ENCODE measurements at places on chromosomes 1 and 21.

GRCh38 chr21:39388811-39389155, 39.9 kb upstream of the HMGN1 start:
- no peak for DNase-seq

- DNase-seq = peak; percentile 14
Observed at GRCh38 chr1:224884361-224884801, 45.1 kb upstream of the DNAH14 start.

GRCh38 chr1:151005729-151006319, 878 bp downstream of the MINDY1 start:
- no peak for DNase-seq

DNA sequence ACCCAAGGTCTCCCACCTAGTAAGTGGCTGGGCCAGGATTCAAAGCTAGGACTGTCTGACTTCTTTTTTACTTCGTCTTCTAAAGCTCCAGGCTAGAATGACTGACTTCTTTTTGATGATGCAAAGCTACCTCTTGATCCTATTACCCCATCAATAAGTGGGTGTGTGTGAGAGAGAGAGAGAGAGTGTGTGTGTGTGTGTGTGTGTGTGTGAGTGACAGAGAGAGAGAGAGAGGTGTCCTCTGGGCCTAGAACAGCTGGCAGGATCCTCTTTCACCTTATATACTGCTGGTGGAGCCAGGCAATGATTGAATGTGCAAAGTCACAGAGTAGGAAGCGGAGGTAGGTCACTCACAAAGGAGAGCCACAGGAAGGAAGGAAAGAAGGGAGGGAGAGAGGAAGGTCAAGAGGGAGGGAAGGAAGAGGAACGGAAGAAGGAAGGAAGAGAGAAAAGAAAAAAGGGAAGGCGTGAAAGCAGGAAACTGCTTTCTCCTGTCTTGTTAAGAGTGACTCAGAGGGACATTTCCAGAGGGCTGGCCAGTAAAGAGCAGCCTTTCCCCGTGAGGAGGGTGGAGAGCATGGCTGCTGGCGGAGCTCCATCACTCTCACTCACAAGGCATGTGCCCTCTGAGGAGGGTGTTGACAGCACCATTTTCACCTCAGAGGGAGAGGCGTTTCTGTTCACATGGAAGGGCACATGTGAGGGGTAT, 68.9 kb downstream of the CDC7 start:
- DNase-seq = peak; percentile 96

- DNase-seq = no peak
Observed at GRCh38 chr1:87389011-87389410, 60.3 kb downstream of the LMO4 start.

DNA sequence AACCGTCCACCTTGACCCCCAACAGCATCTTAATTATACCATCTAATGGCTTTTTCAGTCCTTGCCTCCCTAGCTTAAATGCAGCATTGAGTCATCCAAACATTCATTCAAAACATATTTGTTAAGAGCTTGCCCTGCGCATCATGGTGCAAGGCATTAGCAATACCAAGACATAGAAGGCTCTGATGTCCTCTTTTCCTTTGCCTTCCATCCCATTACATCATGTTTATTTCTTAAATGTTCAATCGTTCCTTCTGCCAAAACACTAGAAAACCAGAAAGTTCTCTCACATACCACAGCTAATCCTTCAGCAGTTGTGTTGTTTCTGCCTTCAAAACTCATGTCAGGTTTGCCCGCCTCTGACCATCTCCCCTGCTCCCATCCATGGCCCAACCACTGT, 29.8 kb upstream of the VTCN1 start:
- DNase-seq = no peak

DNA sequence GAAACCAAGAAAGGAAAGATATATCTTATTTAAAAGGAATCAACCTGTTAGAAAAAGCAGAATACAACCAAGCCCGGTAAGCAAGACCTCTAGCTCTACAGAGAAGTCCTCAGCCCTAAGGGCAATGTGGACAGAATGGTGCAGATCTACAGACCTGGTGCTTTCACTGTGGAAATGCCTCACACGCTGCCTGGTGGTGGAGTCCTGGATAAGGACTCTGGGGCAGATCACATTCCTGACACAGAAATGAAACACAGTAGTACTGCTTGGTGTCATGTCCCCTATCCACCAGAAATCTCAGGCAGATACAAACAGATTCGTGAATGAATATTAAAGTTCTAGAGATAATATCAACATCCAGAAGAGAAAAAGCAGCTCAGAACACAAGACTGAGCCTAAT, 6.8 kb downstream of the CNN3 start:
- DNase-seq = peak; percentile 42

DNA sequence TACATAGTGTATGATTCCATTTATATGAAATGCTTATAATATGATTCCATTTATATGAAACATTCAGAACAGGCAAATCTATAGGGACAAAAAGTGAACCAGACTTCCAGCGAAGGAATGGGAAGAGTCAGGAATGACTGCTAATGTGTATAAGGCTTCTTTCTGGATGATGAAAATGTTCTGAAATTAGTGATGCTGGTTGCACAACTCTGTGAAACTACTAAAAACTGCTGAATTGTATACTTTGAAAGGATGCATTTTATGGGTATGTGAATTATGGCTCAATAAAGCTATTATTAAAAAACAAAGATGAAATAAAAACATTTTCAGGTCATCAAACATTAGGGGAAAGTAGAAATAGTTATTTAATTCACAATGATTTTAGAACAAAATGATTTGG, 14.1 kb upstream of the IL24 start:
- DNase-seq = no peak

- DNase-seq = peak; percentile 89
Observed at GRCh38 chr1:6724517-6725141, 23.0 kb upstream of the DNAJC11 start.

DNA sequence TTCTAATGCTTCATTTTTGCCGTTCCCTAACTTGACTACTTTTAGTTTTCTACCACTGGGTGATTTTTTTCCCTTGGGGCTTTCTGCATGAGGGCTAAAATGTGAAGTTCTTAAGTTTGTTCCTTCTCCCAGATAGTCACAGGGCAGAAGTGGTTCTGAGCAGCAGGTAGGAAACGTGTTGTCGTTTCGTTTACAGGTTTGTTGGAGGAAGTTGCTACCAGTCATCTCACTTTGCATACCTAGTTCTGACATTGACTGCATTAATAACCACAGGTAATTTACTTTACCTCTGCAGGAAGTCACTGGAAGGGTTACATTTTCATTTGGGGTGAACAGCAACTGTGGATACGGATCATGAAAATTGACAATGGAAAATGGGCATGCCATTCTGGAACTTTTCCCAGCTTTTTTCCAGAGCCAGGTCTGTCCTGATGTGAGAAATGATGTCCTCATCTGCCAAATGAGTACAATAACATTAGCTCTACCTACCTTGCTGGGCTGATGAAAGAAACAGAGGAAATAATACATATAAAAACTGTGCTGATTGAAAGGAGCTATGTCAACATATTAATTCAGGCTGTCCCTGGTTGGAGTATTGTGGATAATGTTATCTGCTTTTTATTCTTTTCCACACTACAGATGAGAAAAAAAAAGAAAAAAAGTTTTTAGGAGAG, 94.2 kb downstream of the DISC1 start:
- DNase-seq = no peak

DNA sequence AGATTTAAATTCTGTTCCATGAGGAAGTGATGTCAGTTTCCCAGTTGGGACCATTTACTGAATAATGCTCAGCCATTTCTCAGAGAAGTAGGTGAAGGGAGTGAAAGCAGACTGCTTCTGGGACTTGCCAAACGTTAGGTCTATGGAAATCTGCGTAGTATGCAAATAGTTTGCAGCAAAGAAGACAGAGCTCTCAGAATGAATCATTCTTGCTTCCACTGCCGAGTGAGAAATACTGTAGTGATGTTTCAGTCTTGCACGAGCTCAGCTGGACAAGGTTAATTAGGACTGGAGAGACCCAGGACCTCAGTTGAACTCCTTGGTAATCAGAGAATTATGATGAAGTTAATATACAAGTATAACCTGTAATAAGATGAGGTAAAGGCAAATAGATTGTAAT, 317.7 kb upstream of the DAB1 start:
- DNase-seq = no peak

Data from AG08395 (cell line).